ENCODE measurements at places on chromosomes 4 and X.

DNA sequence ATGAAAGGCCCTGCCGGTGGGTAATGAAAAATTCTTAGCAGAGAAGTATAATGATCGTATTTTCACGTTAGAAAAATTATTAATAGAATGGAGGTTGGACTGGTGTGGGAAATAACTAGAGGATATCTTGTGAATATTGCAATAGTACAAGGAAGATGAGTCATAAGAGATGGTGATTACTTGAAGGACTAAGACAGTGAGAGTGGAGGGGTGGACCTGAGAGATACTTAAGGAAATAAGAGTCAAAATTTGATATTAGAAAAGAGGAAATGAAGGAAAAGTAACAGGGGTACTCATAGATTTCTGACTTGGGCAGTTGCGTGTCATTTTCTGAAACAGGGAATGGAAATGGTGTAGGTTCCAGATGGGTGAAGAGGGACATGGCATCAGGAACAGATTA lies 1.7 kb upstream of the USP53 start:
- DNase-seq: no peak

GRCh38 chr4:65624651-65625050 lies 45.6 kb downstream of the EPHA5 start:
- no peak for DNase-seq

DNA sequence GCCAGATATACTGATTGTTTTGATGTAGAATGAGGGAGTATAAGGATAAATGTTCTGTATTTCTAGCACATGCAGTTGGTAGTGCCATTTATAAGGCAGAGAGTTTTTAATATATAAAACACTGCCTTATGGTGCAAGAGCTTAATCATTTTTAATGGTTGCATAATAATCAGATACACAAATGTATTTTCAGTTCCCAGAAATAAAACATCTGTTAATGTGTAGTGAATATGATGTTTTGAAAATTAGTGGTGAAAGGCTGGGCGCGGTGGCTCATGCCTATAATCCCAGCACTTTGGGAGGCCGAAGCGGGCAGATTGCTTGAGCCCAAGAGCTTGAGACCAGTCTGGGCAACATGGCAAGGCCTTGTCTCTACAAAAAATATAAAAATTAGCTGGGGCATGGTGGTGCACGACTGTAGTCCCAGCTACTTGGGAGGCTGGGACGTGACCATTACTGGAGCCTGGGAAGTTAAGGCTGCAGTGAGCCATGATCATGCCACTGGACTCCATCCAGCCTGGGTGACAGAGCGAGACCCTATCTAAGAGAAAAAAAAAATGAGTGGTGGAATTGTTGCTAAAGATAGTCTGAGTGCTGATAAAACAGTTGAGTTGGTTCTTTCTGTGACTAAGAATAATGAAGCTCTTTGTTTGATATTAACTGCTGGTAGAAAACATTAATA lies 29.3 kb downstream of the CLCN3 start:
- no peak for DNase-seq

DNA sequence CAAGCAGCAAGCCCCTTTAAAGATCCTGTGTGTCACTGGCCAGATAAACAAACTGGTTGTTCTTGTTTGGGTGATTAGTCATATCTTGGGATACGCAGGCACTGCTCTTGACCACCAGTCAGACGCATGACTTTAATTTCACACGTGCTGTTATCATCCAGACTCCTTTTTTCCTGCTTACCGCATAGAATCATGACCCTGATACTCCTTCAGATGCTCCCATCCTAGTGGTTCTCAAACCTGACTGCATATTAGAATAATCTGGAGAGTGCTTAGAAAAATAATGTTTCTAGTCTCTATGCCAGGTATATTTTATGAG lies 78.8 kb downstream of the CLDN22 start:
- DNase-seq: no peak

- no peak for DNase-seq
Measured at GRCh38 chrX:141221611-141222010, 20.7 kb downstream of the SPANXC start.

All from head of caudate nucleus (tissue), 42 donors.